ENCODE measurements at places on chromosomes 1 and 21.

- DNase-seq = peak; percentile 62
Observed at GRCh38 chr1:96559181-96559580, 162.4 kb upstream of the PTBP2 start.

DNA sequence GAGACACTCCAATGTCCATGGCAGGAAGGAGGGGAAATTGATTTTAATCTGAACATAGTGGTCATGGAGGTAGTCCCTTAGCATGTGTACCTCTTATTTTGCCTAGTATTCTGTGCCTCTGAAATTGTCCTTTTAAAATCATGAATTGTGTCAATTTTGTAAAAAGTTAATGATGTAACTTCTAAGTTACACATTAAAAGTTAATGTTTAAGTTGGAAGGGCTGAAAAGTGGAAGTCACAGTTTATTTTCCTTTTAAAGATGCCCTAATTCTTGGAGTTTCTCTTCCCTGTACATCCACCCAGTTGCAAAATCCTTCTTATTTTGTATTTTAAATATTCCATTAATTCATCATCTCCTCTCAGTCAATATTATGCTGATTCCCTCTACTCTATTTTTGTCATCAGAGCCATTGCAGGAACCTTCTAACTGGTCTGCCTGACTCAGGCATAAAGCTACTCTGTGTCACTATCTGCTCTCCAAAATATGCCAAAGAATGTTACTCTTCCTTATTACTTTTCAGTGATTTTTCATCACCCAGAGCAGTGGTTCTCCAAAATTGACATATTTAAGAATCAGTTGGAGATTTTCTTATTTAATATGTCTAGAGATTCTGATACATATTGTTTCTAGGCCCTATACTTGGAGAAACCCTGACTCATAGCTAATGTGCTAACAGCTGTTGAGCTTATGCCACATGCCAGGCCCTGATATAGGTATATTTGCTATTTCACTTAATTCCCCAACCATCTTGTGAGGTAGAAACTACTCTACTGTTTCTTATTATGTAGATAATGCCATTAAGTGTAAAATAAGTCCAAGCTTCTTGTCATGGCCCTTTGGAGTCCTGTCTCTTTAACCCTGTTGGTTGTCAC is 5.1 kb downstream of the HOOK1 start:
- DNase-seq = peak; percentile 29

DNA sequence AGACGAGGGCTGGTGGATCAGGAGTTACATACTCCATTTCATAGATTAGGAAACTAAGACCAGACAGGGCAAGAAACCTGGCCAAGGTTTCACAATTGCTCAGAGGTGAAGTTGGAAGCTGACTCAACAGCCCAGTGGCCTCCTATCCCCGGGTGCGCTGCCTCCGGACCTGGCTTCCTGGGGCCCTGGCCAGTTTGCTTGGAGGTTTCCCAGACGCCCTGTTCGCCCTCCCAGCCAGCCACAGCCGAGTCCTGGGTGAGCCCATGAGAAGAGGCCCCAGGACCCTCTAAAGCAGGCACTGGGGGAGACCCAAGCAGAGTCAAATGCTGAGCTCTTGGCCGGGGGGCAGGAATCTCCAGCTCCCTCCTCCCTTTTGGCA is 180.1 kb downstream of the ZBTB18 start:
- no peak for DNase-seq

DNA sequence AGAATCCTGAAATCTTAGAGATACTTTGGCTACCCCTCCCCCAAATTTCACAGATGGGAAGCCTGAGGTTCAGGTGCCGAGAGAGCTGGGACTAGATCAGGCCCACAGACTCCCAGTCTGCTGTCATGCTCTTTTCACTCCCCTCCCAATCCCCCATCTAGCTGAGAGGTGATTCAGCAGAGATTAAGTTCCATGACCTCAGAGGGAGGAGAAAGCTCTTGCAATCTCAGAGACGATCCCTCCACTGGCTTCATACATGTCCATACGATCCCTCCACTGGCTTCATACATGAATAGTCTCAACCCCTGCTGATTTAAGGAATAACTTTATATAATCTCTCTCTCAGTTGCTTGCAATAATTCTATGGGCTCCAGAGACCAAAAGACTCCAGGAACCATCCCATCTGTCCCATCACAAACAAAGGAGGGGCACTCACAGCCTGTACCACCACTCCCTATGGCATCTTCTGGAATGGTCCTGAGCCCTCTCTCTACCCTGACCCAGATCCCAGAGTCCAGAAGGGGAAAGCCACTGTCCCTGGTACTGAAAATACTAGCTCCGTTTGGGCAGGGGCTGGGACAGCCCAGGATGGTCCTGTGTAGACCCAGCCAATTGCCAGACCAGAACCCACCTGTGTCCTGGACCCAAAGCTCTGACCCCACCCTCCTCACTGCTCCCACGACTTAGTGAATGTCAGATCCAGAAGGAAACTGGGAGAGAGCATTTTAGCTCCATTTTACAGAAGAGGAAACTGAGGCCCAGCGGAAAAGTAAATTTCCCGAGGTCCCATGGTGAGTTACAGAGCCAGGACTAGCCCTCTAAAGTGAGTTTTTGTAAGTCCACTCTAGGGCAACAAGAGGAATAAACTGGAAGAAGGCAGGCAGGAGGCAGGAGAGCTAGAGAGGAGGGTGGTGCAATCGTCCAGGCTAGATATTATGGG is 27.1 kb downstream of the RIMS3 start:
- DNase-seq = no peak

- DNase-seq = no peak
Observed at GRCh38 chr1:246947255-246947654, 15.5 kb upstream of the AHCTF1 start.

GRCh38 chr1:115179397-115180079 is 90.2 kb upstream of the TSPAN2 start:
- DNase-seq = no peak

DNA sequence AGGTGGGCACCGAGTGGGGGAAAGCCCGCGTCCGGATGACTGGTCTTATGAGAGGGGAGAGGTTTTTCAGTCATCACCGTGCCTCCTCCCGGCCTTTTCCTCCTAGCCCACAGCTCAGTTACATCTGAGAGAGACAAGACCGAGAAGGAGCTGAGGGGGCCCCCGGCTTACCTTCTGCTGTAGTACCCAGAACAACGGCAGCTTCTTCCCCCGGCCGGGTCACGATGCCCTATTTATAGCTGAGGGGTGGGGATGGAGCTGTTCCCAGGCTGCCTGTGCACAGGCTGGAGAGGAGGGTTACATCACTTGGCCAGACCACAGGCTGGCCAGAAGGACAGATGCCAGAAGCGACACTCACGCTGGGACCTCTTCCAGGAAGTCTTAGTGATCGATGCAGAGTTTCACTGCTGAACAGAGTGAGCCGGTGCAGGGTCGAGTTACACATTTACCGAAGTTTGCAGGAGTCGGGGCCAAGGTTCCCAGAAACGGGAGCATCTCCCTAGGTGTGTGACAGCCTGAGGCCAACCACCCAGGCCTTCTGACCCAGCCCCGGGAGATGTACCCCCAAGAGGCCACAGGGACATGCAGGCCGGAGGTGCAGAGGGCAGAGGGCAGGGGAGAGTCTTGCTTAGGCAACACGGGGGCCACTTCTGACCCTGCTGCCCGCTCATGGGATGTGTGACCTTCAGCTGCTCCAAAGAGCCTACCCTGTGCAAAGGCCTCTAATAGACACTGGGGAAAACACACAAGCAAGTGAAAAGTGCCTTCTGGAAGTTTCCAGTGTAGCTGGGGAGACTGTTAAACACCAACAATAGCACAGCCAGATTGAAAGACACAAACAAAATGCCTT is at the start of gene AGT:
Gene AGT, minus strand, starts transcription at position 208 of the 850 bp plus-strand sequence. CDS start 3,299 bp downstream, outside the sequence.
- peak; percentile 24 for DNase-seq

DNA sequence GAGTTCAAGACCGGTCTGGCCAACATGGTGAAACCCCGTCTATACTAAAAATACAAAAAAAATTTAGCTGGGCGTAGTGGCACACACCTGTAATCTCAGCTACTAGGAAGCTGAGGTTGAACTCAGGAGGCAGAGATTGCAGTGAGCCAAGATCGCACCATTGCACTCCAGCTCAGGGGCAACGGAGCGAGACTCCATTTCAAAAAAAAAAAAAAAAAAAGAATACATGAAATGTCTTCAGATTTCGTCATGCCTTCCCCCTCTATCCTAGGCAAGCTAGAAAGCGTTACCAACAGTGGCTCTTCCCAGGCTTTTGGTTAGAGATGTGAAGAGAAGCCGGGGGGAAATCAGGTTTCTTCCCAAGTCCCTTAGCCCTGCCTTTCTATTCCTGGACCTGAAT is 3.6 kb downstream of the TFF1 start:
- peak; percentile 24 for DNase-seq

DNA sequence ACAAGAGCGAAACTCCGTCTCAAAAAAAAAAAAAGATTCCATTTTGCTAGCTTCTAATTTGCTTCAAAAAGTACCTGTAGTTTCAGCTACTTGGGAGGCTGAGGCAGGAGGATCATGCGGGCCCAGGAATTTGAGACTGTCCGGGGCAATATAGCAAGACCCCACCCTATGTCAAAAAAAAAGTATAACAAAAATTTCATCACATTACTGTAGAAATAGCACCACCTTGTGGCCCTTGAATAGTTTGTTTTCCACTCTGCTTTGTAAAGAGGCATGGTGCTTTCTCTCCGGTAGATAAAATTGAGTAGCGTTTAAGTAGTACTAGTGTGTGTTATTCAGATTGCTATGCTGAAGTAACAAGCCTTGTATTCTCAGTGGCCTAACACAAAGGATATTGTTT is 18.2 kb upstream of the MSTO1 start:
- peak; percentile 75 for DNase-seq

DNA sequence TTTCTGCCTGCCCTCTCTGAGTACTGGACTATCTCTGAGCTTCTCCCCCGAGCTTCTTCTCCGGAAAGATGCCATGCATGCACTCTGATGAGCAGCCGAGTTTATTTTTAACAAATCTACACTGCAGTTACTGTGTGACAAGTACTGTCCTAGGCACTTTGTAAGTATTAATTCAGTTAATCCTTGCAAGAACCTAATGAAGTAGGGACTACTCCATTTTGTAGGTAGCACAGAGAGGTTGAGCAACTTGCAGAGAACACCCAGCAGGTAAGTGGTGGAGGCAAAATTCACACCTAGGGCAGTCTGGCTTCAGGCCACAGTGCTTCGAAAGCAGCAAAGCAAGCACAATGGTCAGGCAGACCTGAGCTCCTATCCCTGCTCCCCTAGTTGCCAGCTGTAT is 3.8 kb upstream of the TAL1 start:
- DNase-seq = no peak

GRCh38 chr1:23577056-23578004 is 18.0 kb upstream of the ID3 start:
- no peak for DNase-seq

GRCh38 chr1:60657926-60658325 is 424.4 kb upstream of the NFIA start:
- DNase-seq = peak; percentile 88

Data from NCI-H2171 treated with DMSO at 0.1 percent for 48 hours (cell line).